C1 segment of cervical spinal cord (tissue), 14 donors: ENCODE measurements at places on chromosomes 2 and 18.

GRCh38 chr2:200274116-200275075, 32.1 kb upstream of the SPATS2L start:
- DNase-seq, result no peak

- no peak for DNase-seq
Measured at GRCh38 chr2:10878268-10878915, 33.3 kb upstream of the KCNF1 start.

- no peak for DNase-seq
Measured at GRCh38 chr2:224027070-224027469, 12.0 kb downstream of the SERPINE2 start.

DNA sequence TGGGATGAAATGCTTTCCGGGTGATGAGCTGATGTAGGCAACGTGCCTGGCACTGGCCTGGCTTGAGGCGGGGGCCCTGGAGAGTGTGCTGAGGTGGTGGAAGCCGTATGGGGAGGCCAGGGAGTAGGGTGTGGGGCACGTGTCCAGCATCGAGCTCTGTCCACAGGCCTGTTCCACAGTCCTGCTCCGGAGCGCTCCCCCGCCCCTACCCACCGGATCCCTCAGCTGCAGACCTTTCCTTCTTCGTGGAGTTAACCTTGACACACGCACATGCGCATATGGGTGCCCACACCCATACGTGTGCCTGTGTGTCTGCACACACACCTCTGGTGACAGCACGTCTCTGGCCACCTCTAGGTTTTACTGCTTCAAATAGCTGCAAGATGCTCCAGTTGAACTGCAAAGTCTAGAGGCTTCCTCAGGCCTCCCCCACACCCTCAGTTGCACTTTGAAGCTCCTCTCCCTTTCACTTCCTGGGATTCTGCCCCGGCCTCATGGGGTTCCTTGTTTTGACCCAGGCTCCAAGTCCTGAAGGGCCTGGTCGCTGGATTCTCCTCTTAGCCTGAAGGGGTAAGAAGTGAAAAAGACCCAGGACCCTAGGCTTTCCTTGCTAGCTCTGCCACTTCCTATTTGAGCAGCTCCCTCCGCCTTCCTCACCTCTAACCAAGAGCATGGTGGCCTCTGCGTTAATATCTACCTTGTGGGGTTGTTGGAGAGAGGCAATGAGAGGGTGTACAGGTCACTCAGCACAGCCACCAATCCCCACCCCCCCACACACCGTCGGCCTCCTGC, 49.5 kb downstream of the INHBB start:
- DNase-seq, result no peak

DNA sequence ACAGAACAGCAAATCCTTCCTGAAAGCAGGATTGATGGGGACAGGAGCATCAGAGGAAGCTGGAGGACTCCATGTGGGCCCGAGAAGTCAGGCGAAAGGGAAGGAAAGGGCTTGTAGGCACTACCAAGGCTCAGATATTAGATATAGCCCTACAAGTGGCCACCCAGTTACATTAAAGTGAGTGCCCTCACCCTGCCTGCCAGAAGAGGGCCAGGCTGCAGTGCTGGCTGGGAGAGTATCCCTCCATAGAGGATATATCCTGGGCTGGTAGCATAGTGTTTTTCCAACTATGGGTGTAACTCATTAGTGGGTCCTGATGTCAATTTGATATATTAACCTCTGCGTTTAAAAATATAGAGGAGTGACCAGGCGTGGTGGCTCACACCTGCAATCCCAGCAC, 285.2 kb downstream of the MYCN start:
- DNase-seq, result no peak

DNA sequence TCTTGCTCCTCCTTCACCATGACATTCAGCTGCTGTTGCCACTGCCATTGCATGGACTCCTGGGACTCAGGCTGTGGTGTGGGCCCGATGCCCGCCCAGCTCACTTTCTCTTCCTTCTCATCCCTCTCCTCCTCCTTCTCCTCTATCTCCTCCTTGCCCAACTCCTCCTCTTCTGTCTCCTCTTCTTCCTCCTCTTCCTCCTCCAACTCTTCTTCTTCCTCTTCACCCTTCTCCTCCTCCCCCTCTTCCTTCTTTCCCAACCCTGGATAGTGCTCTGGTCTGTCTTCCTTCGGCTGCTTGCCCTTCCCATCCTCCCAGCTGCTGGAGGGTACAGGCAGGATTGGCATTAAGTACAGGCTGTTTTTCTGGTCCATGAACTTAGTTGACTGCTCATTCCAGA, 10.8 kb upstream of the CRYBA2 start:
- DNase-seq, result no peak

DNA sequence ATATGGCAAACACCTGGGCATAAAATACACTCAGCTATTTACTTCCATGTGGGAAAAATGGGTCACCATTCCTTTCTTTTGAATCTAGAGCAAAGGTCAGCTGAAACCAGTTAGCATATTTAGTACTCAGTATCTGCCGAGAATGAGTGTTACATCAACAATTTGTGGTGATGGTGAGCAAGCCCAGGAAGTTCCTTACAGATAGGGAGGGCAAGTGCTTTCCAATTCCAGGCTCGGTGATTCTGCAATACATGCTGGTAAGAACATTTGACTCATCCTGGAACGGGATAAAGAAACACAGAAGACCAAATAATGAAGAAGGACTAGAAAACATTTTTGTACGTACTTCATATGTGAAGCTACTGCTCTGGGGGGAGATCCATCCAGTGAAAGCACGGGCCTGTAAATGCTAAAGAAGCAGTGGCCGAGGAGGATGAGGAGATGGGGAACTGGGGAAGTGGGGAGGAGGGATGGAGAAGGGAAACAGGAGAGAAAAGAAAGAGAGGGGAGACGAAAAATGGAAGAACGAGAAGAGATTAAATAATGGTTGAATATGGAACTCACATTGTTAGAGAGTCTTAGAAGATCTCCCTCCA, 251.9 kb downstream of the TTC32 start:
- no peak for DNase-seq

DNA sequence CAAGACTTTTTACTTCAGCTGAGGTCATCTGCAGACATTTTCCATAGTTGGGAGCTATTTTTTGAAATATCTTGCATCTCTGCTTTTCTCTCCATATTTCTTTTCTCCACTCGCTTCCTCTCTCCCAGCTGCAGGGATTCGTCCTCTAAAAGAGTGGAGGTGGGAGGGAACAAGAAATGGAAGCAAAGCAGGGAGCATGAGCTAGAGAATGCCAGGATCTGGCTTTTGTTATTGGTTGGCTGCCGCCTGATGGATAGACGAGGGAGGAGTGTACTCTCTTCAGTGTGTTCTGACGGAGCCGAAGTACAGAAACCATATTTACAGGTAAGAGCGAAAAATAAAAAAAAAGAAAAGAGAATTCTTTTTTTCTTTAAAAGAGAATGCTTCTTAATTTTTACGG, at the start of gene CSRNP3:
TSS of gene CSRNP3 (plus strand) at position 282 of the 400 bp plus-strand sequence. CDS start 125,368 bp downstream, outside the sequence.
- DNase-seq, result peak; percentile 69

DNA sequence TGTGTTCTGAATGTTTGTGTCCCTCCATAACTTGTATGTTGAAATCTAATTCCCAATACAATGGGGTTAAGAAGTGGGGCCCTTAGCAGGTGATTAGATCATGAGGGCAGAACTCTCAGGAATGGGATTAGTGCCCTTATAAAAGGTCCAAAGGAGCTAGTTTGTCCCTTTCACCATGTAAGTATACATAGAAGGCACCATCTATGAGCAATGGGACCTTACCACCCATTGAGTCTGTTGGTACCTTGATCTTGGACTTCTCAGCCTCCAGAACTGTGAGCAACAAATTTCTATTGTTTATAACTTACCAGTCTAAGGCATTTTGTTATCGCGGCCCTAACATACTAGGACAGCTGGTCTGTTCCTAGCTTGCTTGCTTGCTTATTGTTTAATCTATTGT, 106.3 kb downstream of the MYCN start:
- DNase-seq, result no peak

DNA sequence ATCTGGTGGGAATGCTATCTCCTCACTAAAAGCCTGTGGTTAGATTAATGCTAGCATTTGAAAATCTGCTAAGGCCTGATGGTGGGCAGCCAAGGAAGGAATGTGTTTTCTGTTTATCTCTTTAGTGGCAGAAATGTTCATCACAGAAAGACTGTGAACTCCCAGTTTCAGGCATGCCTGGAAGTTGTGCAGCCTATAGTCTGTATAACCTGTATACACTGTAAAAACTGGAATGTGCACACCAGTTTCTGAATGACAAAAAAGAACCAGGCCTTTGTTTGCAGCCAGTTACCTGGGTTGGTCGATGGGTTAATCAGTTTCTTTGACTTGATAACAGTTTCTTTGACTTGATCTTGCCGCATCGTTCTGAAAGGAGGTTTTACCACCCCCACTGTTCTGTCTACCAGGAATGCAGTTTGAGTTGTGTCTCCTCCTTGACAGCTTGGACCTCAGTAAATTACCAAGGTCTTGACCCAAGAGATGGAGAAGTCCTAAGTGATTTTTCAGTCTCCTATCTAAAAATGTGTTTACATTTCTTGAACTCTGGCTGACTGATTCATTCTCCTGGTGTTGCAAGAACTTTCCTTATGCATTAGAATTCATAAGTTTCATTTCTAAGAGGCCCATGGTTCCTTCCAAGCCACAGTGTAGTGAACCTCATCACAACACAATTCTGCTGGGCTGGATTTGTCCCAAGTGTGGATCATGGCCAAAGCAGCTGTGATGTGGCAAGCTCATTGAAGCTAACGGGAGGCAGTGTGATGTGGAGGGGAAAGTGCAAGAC, 62.2 kb downstream of the KIAA2012 start:
- peak; percentile 2 for DNase-seq

- DNase-seq, result no peak
Measured at GRCh38 chr2:190099890-190100697, 37.6 kb upstream of the MSTN start.

DNA sequence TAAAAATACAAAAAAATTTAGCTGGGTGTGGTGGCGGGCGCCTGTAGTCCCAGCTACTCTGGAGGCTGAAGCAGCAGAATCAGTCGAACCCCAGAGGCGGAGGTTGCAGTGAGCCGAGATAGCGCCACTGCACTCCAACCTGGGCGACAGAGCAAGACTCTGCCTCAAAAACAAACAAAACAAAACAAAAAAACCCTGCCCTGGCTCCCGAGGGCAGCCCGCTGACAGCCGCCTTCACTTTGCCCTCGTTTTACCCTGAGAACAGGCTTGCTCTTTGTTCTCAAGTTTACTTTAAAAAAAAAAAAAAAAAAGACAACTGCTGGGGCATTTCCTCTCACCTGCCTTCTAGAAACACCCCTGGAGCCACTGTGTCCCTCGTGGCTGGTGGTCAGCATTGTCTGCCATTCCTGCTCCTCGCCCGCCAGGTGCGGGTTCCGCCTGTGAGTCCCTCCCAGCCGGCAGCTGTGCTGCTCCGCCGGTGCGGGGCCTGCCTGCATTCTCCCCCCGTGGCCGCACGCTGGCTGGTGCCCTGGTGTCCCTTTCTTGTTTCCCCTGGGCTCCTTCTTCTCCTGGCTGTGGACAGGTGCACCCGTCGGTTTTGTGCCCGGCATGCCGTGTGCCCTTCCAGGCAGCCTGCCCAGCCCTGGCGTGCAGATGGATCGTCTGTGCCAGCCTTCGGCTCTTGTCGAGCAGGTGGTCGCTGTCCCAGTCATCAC, 105.7 kb downstream of the USP40 start:
- peak; percentile 46 for DNase-seq

DNA sequence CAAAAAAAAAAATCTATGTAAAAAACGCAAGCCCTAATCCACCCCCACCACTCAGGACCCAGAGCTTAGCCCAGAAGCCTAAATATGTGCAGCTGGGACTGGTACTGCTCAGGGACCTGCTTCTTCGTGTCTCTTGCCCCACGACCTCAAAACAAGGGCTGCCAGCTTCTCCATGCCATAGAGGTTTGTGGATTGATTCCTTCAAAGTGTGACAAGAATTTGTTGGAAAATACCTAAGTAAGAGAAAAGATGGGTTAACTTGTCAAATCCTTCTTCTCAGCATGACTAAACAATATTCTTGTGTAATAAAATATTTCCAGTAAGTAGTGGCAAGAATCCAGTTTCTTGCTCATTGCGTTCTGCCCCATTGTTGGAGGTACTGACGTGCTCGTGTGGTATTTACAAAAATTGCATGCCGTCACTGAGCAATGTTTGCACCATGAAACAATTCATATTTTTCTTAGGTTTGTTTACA, 825 bp upstream of the SCYGR1 start:
- no peak for DNase-seq

GRCh38 chr2:182509-183122, 81.2 kb downstream of the SH3YL1 start:
- no peak for DNase-seq

DNA sequence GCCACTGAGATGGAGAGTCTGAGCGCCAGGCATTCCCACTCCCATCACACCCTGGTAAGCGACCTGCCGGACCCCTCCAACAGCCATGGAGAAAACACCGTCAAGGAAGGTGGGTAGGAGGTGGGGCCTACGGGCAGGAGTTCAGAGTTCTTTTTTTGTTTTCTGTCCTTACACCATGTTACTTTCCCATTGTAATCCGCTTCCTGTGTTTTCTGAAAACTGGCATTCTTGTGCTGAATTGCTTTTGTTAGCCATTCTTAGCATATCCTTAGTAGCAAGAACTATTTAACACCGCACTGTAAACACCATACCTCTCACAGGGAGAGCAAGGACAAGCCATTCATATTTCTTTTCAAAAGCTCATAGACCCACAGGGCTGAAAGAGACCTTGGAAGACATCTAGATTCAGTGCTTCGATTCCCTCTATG, 46.2 kb downstream of the UNC80 start:
- DNase-seq, result no peak
